ENCODE measurements at places on chromosomes 7 and 10.
A peak's percentile ranks its signal among the peaks of the same experiment; 100 is the strongest.

GRCh38 chr10:108443636-108444035 is 1279.1 kb upstream of the SORCS1 start:
- DNase-seq = no peak

GRCh38 chr10:72688208-72688651 is 3.7 kb upstream of the MCU start:
- peak; percentile 79 for DNase-seq

DNA sequence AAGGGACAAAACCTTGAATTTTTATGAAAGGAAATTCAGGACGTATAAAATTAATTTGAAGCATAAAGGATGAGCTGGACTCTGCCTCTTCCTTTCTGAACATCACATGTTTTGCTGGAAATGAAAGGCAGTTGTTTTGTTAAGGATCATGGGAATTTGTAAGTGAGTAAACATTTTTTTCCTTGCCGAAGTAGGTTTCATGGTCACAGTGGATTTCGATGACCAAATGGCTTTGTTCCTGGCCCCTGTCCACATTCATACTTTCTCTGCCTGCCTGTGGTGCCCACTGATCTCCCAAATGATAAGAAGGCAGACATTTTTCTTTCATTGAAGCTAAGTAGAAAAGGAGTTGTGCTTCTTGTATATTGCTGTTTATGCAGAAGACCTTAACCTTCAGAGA is 104.2 kb downstream of the ARID5B start:
- DNase-seq = no peak

GRCh38 chr10:112232670-112233069 is 49.1 kb upstream of the GPAM start:
- no peak for DNase-seq

GRCh38 chr10:102645741-102646609 is 1.7 kb downstream of the TRIM8 start:
- DNase-seq = peak; percentile 92

GRCh38 chr10:24488631-24489030 is 235.1 kb downstream of the ARHGAP21 start:
- no peak for DNase-seq

DNA sequence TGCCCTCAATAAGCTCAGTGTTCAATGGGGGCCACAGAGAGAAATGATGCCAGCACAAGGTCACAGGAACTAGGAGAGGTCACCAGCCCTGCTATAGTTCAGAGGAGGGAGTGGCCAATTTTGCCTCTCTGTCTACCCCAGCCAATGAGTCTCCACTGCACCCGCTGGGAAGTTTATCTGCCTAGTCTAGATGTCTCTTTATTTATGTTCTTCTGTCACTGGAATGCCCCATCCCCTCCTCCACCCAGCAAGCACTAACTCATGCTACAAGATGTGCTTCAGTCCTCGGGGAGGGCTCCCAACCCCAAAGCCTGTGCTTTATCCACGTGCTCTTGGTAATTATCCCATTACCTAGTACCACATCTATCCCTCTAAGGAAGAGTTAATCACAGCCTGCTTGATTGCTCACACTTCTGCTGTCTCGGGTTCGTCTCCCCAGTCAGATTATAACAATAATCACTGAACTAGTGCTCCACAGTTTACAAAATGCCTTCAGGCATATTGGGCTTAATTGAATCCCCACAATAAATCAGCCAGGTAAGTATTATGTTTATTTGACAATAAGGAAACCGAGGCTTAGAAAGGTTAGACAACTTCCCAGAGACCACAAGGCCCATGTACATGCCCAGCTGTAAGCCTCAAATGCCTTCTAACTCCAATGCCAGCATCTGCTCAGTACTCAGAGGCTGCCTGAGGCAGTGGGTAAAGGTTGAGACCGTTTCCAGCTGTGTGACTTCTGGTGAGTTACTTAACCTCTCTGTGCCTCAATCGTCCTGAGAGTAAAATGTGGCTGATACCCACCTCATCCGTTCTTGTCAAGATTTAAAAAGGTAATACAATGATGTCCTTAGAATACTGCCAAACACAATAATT is 3.9 kb downstream of the HIP1 start:
- peak; percentile 93 for DNase-seq

- DNase-seq = peak; percentile 9
Observed at GRCh38 chr10:106513352-106513771, 651.1 kb downstream of the SORCS1 start.

GRCh38 chr10:3395458-3395861 is 222.9 kb upstream of the PITRM1 start:
- no peak for DNase-seq

DNA sequence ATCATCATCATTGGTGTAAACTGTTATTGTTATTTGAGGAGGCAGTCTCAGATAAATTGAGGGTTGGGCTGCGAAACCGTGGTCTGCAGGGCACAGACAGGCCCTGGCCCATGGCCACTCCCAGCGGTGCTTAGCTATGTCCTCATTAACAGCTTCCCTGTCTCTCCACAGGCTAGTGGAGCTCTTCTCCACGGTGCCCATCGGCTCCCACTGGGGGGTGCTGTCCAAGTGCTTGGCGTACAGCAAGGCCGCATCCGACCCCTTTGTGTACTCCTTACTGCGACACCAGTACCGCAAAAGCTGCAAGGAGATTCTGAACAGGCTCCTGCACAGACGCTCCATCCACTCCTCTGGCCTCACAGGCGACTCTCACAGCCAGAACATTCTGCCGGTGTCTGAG is 21.6 kb downstream of the GPR26 start:
- DNase-seq = no peak

DNA sequence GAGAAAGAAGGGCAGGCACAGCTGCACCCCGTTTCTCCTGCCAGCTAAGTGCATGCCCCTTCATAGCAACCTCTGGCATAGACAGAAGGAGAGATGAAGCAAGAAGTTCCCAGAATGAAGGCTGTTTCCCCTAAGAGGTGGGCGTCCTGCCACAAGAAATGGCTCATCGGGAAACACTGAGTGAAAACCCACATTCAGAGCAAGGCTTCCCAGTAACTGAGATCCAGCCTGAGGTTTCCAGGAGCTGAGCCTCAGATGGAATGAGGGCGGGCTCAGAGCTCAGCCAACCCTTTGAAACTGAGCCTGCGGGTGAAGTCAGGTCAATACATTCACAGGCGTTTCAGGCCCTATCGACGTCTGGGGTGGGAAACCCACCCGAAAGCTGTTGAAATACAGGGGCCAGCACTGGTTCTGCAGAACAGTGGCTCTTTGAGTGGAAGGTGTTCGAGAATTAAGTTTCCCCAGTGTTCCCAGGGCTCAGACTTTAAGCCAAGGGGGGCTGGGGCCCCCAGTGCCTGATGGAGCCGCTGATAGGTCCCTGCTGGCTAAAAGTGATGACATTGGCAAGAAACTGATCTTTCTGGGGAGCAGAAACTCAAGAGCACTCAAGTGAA is 510.2 kb downstream of the RPS24 start:
- DNase-seq = peak; percentile 94

DNA sequence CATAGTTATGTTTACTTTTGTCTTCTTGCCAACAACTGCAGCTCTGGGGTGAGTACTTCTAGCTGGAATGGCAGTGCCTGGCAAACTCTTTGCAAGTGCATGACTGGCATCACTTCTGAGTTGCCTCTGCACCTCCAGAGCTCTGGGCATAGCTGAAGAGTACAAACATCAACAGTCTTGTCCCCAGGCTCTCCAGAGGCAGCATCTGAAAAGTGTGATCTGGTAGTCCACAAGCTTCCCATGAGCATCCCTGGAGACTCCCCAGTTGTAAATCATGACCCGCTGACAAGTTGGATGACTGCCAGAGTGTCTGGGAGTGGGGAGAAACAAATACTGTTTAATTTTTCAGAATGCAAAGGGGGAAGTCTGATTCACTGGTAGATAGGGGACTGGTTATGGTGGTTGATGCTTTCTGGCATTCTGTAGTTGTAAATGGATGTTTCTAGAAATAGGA is 138.9 kb upstream of the CDK13 start:
- DNase-seq = peak; percentile 25

- peak; percentile 65 for DNase-seq
Observed at GRCh38 chr10:24685958-24686540, 37.6 kb downstream of the ARHGAP21 start.

DNA sequence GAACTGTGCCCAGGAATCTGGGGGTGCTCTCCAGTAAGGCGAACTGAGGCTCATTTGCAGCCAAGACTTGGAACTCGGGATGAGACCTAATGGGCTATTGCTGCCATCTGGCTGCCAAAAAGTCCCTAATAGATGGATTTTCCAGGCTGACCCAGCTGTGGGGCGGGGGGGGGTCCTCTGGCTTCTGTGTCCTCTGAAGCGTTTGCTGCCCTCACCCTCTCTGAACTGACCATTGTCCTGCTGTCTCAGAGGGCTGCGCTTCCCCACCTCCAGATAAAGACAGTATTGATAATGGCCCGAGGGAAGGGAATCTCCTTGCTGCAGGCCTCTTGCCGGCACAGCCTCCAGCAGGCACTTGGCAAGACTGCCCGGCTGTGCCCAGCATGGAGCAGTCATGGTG is 46.6 kb downstream of the CLEC2L start:
- no peak for DNase-seq

DNA sequence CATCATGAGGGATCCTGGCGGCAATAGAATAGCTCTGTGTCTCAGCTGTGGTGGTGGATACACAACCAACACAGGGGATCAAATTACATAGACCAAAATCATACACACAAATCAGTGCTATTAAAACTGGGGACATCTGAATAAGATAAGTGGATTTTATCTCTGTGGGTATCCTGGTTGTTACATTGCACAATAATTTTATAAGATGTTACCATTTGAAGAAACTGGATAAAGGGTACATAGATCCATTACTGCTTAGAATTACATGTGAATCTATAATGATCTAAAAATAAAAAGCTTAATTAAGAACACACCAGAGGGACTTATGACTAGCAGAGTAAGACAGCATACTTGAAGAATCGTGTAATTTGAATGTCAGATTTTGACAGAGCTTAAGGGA is 8.2 kb upstream of the FAM3C start:
- no peak for DNase-seq

GRCh38 chr7:5596046-5596895 is 172.6 kb upstream of the TNRC18 start:
- peak; percentile 94 for DNase-seq

- DNase-seq = no peak
Observed at GRCh38 chr7:72492461-72493065, 80.4 kb upstream of the CALN1 start.

DNA sequence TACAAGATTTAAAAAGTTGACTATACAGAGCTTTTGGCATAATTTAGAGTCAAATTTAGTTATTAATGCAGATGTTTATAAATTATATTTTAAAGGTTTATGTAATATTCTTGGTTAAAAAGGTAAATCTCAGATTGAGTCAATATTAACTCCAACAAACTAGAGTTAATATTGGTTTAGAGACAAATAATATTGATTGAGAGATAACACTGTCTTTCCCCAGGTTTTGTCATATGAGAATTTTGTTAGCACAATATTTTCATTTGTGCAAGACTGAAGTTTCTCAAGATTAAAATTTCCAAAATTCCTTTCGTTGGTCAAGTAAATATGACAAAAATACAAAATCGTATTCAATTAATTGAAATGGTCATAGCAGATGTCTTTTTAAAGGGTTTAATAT is 12.9 kb upstream of the AKR1D1 start:
- DNase-seq = no peak

GRCh38 chr7:15783987-15784693 is 97.7 kb upstream of the MEOX2 start:
- DNase-seq = no peak

GRCh38 chr10:126434235-126434634 is 46.0 kb upstream of the ADAM12 start:
- no peak for DNase-seq

GRCh38 chr10:74704629-74705357 is 121.6 kb upstream of the KAT6B start:
- DNase-seq = no peak

DNA sequence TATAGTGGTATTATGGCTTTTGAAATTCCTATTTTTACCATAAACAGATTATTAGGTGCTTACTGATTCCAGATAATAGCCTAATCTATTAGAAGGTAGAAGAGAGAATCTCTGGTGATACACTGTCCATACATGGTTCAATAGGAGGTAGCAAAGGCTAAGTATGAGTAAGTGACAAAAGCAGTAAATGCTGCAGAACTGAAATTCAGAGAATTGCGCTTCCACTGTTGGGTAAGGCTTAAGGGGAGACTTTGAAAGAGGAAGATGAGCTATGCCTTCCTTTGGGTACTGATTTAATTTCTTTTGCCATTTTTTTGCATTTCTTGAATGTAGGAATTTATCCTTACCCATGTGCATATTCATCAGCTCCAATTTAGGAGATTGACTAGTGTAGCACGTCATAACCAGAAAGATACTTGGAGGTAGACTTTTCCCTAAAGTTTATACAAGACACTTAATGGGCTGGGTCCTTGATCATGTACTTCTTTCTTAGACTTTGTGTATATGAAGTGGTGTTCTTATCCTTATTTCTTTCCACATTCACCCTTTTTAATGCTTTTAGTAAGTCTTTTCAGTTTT is 15.3 kb downstream of the MKLN1 start:
- no peak for DNase-seq

DNA sequence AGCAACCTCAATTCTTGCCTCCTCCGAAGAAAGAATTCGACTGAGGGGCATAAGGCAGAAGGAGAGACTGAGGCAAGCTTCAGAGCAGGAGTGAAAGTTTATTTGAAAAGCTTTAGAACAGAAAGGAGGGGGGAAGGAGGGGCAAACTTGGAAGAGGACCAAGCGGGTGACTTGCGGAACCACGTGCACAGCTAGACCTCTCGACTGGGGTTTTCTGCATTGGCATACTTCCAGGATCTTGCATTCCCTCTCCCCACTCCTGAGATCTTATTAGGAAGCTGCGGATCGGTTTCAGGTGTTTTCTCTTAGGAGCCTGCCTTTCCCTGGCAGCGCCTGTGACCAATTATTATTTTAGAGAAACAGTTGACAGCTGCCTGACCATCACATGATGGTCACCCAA is 20.3 kb upstream of the CPXM2 start:
- no peak for DNase-seq

DNA sequence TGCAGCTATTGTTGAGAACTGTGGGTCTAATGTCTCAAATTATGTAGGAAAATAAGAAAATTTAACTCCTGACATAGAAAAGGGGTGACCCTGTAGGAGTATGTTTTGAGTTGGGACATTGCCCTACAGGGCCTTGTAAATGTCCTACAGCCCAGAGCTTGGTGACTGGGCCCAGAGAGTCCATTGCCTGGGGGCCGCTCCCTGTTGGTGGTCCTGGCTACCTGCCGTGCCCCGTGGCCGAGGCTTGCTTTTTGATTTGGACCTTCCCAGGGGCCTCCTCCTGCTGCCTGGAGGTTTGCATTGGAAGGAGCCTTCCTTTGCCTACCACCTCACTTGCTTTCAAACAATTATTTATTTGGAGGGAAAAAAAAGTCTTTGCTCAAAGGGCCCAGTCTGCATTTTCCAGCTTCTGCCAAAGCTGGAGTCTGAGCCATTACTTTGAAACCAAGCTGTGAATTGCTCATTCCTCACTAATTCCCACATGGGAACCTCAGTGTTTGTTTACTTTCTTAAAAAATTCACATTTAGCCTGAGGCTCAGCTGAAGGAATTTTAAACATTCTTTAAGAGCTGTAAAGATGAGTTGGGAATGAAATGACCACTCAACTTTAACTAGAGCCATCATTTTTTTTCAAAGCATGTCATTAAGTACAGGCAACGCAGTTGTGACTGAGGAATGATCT is 355.0 kb downstream of the GLRX3 start:
- DNase-seq = no peak

Measured in amniotic epithelial cell (primary cell).